ENCODE measurements at places on chromosomes 3 and 15.

- no peak for DNase-seq
Observed at GRCh38 chr15:35630985-35631384, 85.0 kb upstream of the DPH6 start.

DNA sequence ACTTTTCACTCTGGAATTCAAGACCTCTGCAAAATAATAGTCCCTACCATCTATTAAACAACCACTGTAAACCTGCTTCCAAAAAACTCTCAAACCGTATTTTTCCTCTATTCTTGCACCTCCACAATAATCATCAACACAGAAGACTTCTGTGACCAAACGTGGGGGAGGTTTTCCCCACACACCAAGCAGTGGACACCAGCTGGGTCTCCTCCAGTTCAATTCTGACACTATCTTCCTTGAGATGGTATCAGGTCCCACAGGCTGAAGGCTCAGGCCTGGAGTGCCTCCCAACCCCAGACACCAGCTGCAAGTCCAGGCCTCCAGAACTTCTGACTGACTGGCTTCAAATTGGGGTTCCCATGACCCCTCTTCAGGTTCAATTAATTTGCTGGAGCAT, 89.6 kb upstream of the RAP2B start:
- DNase-seq: no peak

DNA sequence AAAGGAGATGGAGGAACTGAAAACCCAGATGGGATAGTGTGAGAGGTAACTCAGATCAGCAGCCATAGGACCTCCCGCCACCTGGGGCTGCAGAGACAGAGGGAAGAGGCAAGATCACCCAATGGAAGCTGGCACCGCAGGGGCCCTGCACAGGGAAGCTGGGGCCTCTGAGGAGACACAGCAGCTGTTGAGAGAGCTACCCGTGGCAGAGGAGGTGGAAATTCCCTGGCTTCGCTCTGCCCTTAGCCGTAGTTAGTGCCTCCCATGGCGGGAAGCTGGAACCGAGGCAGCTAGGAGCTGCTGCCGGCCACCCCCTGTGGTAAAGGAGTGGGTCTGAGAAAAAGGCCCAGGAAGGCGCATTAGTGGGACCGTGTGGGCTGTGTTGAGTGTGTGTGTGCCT, 18.0 kb upstream of the PLXNA1 start:
- DNase-seq: no peak

DNA sequence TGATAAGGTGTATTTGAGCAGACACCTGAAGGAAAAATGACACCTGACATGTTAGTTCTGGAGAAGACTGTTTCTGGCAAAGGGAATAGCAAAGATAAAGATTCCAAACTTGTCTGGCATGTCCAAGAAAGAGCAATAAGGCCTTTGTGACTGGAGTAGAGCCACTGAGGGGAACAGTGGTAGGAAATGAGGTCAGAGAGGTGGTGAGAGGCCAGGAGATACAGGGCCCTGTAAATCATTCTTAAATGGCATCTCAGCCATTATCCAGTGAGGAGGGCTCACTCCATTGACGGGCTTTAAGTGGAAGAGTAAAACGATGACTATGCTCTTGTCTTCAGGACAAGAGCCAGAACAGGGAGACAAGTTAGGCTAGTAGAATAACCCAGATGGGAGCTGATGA, 4.5 kb downstream of the SLC49A4 start:
- no peak for DNase-seq

- DNase-seq: no peak
Observed at GRCh38 chr3:188605905-188606304, 451.9 kb downstream of the LPP start.

DNA sequence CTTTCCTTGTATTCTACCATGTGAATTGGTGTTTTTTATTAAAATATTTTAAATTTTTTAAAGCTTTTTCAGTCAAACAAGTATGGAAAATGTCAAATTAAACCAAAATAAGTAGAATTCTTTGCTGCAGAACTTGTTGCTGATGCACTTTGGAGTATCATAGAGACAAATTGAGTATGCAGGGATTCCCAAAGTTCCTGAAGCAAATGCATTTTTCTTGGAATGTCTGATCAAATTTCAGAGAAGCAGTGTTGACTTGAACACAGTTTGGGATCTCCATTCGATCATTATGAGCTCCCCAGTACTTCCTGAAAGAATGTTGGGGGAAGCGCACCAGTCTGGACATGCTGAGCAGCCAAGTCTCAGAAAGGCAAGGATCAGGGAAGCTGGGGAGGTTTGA, 517.8 kb upstream of the CFAP20DC start:
- DNase-seq: no peak

GRCh38 chr15:90031231-90031791, 30.2 kb downstream of the ZNF710 start:
- no peak for DNase-seq

DNA sequence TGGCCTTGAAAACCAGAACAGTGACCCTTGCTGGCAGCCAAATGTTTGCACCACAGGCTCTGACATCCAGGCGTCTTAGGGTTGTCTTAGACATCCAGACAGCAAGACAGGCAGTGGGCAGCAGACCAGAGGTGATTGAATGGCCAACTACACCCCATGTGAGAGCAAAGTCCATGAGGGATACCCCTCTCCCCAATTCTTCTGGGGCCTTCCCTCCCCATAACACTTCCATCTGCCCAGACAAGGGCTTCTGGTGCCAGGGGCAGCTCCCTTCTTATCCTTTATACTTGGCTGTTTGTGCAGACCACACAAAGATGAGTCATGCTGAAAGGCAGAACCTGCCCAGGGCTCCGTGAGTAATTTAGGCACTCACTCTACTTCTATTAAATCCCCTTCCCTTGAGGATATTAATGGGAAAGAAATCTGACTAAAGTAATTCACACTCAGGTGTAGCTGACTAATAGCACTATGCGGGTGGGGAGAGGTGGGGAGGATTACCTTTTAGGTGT, 257.9 kb downstream of the UACA start:
- DNase-seq: no peak

DNA sequence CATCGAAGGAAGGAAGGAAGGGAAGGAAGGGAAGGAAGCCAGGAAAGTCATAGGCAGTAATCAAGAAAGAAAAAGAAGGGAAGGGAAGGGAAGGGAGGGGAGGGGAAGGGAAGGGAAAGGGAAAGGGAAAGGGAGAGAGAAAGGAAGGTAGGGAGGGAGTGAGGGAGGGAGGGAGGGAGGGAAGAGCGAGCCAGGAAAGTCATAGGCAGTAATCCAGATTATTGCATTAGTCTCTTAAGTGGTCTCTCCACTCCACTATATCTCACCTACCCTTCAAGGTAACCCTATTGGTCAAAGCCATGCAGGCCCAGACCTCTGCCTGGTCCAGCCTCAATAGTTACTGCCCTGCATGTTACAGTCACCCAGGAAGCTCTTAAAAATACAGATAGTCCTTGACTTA, 106.2 kb upstream of the RAP2B start:
- DNase-seq: no peak

DNA sequence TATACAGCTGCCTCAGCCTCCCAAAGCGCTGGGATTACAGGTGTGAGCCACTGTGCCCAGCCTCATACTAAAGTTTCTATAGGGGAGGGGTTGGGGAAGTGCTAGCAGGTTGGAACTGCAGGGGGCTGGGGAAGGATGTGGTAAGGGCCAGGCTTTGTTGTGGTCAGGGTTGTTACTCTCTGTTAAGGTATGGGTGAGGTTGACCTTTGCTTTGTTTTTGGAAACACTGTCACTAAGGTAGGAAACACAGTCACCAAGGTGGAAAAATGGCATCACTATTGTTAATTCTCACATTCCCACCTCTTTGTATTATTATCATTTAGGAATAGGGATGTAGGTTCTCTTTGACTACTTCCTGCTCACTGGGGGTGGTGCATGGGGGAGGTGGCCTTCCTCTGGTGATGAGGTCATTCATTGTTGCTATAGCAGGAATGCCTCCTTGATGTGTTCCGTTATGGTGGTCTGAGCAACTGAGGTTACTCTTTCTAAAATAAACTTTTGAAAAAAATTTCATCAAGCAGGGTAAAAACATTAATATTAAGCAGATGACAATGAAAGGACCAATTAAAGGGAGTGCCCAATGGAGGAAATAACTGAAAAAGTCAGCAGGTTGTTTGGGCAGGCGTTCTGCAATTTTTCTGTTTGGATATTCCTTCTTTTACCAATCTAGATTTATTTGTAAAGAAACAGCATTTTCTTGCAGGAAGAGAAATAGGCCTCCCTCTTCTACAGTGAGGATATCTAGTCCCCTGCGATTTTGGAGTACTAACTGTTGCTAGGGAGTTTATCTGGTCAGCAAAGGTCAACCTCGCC, 150.5 kb downstream of the WDR76 start:
- no peak for DNase-seq

- no peak for DNase-seq
Observed at GRCh38 chr3:63022114-63022513, 146.9 kb upstream of the CADPS start.

DNA sequence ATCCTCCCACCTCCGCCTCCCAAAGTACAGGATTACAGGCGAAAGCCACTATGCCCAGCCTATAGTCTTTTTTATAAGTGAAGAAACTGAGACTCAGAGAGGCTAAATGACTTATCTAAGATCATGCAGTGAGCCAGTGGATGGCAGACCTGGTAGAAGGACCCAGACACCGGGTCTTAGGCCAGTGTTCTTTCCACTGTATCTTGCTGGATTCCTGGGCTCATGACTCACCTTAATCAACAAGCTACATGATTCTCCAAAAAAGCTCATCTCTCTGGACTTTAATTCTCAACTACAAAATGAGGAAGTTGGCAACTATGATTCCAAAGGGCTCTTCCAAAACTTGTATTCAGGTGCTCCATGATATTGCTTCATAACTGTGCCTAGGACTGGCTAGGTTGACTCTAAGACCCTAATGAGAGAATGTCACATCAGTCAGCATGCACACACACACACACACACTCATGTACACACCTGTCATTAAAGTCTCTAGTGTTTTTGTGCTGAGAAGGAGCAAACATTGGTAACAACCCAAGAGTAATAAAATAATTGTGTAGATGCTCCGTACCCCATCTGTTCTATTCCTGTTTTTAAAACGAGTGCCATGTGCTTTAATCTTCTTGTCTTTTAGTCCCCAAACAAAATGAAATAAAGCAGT, 89.7 kb upstream of the SLC4A7 start:
- no peak for DNase-seq

DNA sequence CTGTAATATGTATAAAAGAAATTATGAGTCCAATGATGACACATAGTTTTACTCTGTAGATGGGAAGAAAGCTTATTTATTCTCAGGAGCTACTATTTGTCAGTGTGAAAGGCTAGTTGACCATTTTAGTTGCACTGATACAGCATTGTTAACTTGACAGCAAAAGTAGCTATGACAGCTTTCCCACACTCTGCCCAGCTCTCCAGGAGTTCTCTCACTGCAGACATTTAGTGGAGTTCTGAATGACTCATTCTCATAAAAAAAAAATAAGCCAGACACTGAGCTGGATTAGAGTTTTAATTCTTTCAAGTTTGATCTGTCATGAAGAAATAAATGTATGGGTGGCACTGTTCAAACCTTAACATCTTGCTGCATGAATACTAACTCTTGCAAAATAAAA, 77.2 kb upstream of the CFAP20DC start:
- no peak for DNase-seq

- no peak for DNase-seq
Observed at GRCh38 chr3:28940994-28941393, 339.9 kb upstream of the RBMS3 start.

DNA sequence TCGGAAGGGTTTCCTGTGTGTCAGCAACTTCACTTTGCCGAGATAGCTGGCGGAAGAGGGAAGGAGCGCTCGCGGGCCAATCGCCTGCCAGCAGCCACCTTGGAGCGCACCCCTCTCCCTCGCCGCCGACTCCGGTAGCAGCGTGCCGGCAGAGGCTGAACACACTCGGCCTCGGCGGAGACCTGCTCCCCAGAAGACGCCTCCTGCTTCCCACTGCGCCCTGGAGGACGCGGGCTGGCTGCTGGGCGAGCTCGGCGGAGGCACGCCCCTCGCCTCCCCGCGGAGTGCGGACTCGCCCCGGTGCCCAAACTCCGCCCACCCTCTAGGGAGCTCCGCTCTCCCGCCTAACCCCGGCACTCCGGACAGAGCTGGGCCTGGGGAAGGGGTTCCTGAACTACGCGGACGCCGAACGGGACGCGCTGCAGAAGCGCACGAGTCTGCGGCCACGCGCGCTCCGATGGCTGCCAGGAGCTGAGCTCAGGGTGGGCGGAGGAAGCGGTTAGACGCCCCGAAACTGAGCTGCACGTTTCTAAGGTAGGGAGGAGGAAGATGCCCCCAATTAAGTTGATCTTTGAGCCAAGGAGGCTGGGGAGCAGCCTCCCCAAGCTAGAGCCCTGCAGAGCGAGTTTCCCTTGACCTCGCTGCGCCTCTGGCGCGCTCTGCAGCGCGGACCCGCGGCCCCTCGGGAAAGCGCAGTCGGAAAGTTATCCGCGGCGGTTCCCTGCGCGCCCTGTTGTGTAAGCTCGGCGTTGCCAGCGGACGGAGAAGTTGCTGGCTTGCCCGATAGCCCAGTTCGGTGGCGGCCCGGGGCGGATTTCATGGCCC, at the start of gene P2RY1:
P2RY1 (plus strand) TSS at position 356 of the 825 bp plus-strand sequence. CDS start 652 bp downstream, outside the sequence.
- DNase-seq: no peak

GRCh38 chr15:101028321-101028720, 109.2 kb downstream of the LRRK1 start:
- no peak for DNase-seq

GRCh38 chr3:12194669-12195161, 36.0 kb upstream of the TIMP4 start:
- peak; percentile 88 for DNase-seq

DNA sequence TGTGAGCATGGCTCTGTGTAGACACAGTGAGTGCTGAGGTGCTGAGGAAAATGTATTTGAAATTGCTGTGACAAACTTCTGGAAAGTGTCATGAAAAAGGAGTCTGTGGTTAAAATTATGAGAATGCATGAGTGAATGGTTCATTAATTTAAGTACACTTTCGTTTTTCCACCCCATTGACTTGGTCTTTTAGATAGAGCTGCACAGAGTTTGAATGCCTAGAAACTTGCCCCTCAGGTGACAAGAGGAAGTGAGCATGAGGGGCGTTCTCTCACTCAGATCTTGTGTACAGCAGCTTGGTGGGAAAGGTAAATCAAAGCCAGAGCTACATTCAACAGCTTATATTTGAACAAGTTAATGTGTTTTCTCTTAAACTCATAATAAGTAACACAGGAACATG, 296.8 kb downstream of the WDR72 start:
- no peak for DNase-seq

- no peak for DNase-seq
Observed at GRCh38 chr3:189301479-189301878, 129.7 kb downstream of the TPRG1 start.

DNA sequence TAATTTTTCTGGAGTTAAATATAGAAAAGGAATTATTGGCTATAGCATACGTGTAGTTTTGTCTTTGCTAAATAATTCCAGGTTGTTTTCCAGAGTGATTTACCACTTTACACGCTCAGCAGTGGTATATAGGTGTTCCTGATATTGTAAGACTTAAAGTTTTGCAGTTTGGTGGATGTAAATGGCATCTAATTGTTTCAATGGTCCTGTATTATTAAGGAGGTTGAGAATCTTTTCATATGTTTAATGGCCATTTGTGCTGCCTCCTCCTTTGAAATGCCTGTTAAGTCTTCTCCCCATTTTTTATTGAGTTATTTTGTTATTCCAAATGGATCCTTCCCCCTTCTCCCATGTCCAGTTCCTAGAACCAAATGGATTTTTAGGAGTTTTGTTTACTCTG, 26.4 kb upstream of the P4HTM start:
- no peak for DNase-seq

GRCh38 chr3:145448436-145448835, 712.5 kb downstream of the PLOD2 start:
- no peak for DNase-seq

GRCh38 chr15:53297828-53298227, 461.6 kb downstream of the WDR72 start:
- no peak for DNase-seq
